Bone marrow (tissue), 2 donors: ENCODE measurements at places on chromosomes 2 and 18.

DNA sequence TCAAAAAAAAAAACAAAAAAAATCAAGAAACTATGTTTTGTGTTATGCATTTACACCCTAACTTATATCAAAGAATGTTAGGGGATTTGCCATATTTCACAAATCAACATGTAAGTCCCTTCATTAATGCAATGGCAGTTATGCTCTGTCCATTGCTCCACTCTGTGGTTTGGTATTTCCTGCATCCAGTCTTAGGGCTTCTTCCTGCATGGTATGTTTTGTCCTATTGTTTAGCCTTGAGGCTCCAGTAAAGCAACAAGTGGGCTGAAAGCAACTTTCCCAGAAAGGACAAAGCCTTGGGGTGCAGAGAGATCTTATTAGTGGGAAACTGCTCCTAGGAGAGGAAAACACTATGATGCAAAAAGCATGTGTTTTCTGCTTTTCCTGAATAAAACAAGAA lies 474.1 kb downstream of the IRS1 start:
- DNase-seq: no peak

- no peak for DNase-seq
Measured at GRCh38 chr2:177419274-177419673, 26.7 kb downstream of the AGPS start.

- DNase-seq: no peak
Measured at GRCh38 chr2:201733544-201733943, 35.1 kb upstream of the MPP4 start.

DNA sequence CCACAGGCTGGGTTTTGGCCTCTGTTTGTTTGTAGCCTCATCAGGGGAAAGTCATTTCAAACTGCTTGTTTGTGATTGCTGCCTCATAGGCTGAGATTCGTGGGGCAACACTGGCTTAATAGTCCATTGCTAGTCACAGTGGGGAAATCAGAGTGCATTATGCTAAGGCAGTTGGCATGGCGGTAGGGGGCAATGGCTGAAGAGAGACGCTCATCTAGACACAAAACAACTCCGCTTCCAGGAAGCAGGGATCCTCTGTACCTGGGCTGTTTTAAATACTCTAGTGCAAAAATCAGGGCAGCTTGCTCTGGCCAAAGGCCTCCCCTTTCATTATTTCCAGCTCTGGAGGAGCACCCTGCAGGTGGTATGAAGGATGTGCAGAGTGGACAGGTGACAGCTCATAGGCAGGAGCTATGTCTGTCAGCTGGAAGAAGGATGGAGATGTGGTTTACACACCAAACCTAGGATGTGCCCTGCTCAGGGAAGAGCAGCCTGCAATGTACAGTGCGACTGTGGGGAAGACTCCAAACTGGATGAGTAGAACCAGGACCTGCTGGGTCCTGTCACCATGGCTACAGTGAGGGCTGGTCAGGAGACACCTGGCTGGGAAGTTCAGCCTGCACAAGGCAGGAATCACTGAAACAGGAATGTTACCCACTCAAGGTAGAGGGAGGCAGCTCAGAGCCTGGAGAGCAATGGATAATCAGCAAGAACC lies 234.3 kb downstream of the CLIP4 start:
- DNase-seq: no peak

DNA sequence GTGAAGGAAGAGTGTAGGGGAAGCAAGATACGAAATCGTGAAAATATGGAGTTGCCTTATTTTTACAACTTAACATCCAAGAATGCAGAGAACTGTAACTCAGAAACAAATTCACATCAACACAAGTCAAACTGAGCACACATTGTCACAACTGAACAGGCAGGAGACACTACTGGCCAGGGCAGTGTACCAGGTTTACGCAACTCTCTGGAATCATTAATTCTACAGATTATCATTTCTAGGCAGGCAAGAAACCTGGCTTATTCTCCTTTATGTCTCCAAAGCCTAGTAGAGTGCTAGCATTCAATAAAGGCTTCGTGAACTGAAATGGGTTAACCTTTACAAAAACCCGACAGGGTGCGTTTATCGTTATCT lies 584 bp downstream of the COA5 start:
- no peak for DNase-seq

- DNase-seq: no peak
Measured at GRCh38 chr2:43854671-43855070, 15.9 kb downstream of the ABCG8 start.
